Activated T-helper 17 cell treated with anti-CD3 and anti-CD28 coated beads, Interleukin-2, amount 50 U/mL, for 72 hours (primary cell): ENCODE measurements at places on chromosomes 16 and 17.

GRCh38 chr17:41984454-41984853, 17.9 kb downstream of the CNP start:
- ATAC-seq: no peak

DNA sequence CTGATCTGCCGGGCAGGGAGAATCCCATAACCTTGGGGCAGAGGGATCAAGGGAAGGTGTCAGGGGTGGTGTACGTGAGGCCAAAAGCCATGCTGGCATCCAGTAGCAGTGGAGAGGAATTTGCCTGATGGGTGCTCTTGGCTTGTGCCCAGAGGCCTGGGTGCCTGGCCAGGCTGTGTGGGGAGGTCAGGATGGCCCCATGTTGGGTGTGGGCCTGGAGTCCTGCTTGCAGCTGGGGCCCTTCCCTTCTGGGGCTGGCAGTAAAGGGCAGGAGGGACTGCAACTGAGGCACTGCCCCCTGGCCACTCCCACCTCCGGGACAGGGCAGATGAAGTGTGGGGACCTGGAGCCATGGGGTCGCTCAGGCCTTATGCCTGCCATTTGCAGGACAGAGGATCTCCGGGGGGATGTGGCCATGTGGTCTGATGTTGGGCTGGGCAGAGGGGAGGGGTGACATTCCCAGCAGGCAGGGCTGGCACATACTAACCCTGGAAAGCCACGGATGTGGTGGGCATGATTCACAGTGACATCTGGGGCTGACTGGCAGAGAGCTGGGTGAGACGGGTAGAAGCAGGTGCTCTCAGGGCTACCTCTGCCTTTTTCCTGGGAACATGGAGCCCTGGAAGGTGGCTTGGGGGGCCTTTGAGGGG, 3.5 kb downstream of the FMNL1 start:
- ATAC-seq: peak; percentile 15

DNA sequence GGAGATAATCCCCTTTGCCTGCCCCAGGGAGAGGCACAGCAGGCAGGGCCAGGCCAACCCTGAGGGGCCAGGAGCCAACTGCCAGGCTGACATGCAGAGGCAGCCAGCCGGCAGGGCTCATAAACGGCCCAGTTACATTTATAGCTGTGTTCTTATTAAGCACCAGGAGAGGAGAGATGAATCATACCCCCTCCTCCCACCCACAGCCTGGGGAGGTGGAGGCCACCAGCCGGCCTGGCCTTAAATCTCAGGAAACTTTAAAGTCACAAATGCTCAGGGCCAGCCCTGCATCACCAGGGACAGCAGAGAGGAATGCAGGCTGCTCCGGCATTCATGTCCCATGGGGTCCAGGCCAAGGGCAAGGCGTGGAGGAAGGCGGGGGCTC, 177.2 kb downstream of the TMEM132E start:
- ATAC-seq: no peak

DNA sequence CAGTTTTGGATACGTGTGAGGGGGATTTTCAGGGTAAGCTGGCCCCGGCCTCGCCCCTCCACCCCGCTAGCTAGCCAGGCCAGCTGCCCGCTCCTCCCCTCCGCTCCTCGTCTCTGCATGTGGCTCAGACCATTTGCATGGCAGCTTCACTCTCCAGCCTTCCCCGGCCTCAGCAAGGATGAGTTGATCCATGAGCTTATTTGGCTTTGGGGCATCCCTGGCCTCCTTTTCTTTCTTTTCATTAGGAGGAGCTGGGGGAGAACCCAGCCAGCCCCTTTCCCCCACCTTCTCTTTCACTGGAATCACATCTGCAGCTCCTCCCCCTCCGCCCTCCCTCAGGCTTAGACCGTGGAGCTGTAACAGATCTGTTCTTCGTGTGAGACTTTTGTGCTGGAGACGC, 30.7 kb downstream of the ELAC2 start:
- ATAC-seq: no peak

- ATAC-seq: no peak
These were observed 161.0 kb downstream of the CCDC182 start for GRCh38 chr17:57584050-57584551.

DNA sequence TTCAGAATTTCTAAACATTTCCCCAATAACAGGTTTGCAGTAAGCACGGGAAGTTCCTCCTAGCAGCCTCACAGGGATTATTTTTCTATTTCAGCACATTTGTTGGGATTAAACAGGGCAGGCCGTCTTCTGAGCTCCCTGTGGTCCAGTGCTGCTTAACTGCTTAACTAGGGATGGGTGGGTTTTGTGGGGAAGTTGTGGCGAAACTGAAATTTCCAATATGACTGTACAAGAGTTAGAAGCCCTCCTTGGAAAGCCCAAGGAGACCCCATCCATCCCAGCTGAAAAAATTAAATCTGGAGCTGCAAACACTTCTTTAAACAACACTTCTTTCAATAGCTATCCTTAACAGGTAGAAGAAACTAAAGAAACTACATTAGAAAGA, 22.2 kb downstream of the FAM117A start:
- no peak for ATAC-seq

GRCh38 chr16:20323591-20324117, 3.7 kb downstream of the GP2 start:
- no peak for ATAC-seq

GRCh38 chr17:81440511-81441244, 45.4 kb downstream of the BAHCC1 start:
- ATAC-seq: no peak

- ATAC-seq: no peak
These were observed 28.9 kb upstream of the RBFOX1 start for GRCh38 chr16:7303660-7304200.

DNA sequence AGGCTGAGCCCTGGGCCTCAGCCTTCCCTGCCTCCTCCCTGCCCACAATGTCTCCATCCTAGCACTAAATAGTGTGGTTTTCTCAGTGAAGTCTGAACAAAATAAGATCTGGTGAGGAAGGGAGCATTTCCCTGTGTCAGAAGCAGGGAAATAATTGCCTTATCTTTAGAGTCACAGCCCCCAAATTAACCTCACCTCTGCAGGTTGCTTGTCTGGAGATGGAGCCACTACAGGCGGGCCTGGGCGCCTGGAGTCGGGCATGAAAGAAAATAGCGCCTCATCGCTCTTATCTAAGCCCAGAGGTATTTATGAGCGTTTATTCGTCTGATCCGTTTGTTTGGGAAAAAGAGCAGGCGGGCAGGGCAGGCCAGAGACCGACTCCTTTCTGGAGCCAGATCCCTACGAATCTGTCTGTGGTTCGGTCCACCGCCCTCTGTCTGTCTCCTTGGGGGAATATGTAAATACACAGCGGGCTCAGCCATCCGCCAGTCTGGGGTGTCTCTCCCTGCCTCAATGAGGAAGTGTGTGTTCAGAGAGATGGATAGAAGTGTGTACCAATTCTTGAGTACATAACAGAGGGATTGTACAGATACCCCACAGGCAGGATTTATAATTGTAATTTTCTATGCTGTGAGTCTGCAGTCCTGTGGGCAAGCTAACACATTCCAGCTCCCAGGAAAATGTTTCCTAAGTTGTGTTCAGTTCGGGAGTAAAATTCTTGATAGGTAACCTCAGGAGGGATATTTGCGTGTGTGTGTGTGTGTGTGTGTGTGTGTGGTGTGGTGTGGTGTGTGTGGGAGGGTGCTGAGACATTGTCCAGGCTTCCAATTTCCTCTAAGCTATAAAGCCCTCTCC, 4.3 kb downstream of the HOXB6 start:
- ATAC-seq: no peak
